ENCODE measurements at places on chromosomes 12 and 14.

DNA sequence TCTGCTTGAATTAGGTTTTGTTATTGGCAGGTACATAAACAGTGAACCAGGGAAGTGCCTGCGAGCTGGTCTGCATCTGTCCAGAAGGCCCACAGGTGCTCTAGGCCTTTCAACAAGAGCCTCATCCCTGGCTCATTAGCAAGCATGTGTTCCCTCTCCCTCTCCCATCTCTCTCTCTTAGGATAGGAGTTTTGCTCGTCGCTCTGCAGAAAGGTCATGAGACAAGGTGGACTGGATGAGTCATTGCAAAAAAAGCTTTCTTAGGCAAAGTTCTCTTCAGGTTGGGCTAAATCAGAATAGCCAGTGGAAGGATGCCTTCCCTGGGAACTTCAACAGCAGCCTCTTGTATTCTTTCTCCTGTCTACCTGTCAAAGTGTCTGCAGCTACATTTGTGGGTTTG is 14.6 kb upstream of the PRMT8 start:
- DNase-seq = no peak

GRCh38 chr14:60931218-60931617 is 49.7 kb downstream of the TRMT5 start:
- DNase-seq = no peak

DNA sequence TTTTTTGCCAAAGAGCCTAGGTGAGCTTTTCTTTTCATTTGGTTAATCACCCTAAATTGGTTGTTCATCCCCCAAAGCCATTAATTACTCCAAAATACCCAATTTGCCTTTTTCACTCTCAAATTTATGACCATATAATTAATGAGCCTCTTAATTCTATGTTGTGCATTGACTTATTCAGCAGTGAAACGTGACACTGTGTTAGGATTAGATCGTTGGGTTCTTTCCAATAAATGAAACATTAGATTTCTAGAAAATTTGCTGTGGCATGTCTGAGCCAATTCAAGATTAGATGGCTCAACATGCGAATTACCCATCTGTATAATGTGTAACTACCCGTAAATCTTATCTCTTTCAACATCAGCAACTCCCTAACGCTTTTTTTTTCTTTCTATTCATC is 273.4 kb downstream of the BMP4 start:
- no peak for DNase-seq

DNA sequence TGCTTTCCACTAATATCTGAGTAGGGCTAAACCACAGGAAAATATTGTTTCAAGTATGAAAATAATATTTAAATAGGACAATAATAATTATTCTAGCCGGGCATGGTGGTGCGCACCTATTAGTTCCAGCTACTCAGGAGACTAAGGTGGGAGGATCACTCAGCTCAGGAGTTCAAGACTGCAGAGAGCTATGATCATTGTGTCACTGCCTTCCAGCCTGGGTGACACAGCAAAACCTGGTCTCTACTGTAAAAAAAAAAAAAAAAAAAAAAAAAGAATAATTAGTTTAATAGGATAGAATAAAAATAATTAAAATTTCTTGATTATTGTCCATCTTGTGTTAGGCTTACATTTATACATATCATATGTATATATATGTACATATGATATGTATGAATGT is 38.5 kb upstream of the BAZ1A start:
- no peak for DNase-seq

DNA sequence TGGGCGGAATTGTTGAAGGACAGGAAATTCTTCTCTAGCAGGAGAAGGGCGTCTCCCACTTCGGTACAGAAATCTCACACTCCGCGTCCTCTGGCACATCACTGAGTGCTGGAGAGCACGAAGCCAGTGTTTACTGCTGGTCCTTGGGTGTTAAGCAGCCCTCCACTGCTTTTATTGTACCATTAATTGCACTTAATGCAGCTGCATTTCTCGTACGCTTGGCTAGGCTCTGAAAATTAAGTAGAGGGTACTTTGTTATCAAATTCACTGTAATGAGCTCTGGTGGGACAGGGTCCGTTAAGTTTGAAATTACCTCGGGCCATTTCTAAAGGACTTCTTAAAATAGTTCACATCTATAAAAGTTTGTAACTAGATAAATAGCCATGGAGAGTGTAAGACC is 411.2 kb downstream of the NPAS3 start:
- DNase-seq = no peak

GRCh38 chr14:53214384-53214783 is 61.3 kb upstream of the DDHD1 start:
- DNase-seq = no peak

- no peak for DNase-seq
These were observed 63.2 kb downstream of the ATP2B1 start for GRCh38 chr12:89645434-89645833.
